GM10248 (cell line): ENCODE measurements at places on chromosomes 2 and 18.

DNA sequence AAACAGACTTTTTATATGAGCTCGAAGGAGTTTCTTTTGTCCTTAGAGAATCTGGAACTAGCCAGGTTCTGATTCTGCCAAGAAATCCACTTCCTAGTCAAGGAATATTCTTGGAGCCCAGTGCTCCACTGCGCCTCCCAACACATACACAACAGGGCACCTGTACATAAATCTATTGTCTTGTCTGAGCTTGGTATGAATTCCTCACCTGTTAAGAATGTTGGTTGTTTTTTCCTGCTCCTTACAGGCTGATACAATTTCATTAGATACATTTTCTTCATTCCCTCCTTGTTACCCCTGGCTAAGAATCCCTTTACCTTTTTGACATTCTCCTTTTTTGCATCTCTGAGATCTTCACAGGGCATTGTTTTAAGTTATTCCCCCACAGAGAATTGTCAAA is 56.0 kb upstream of the FZD7 start:
- no peak for DNase-seq

GRCh38 chr2:199460101-199460671 is 2.4 kb upstream of the SATB2 start:
- no peak for DNase-seq

GRCh38 chr18:9694174-9694573 is 13.9 kb upstream of the RAB31 start:
- DNase-seq: no peak

- DNase-seq: no peak
Observed at GRCh38 chr2:64609942-64610281, 43.8 kb downstream of the SERTAD2 start.

DNA sequence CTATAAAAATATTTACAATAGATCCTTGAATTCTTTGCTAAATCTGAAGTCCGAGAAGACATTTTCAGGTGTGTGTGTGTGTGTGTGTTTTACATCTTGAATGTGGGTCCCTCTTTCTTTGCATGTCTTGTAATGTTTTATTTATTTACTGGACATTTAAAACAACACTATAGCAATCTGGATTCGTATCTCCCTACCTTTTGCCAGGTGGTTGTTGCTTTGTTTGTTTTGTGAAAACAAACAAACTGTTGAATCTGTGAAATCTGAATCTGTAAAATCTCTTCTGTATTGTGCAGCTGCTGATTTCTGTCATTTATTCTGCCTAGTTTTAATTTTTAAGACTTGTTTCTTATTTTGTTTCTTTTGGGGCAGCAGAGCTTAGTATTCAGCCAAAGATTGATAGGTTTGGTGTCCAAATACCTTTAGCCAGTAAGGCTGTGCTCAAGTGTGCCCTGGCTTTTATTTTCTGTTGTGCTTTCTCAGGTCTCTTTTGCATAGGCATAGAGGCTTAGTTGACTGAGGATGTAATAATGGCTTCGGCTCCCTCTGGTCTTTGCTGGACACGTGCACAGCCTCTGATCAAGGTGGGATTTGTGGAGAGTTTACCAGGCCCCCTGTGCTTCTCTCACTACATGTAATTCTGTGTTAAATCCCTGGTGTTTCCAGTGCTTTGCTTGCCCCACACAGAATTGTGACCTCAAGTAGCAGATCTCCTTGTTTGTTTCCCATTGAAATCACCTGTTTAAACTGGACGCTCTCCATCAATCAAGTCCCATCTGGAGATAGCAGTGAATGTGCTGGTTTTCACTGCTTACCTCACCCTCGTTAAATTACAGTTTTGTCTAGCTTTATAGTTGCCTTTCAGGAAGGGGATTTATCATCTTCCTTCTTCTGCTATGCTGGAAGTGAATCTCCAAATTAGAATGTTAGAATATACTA is 71.1 kb downstream of the BIRC6 start:
- DNase-seq: no peak

GRCh38 chr2:232026910-232027309 is 65.4 kb downstream of the DIS3L2 start:
- DNase-seq: peak; percentile 48

- DNase-seq: no peak
Observed at GRCh38 chr18:26448714-26449159, 99.6 kb downstream of the KCTD1 start.

GRCh38 chr2:170806548-170806947 is 10.1 kb upstream of the GAD1 start:
- no peak for DNase-seq

DNA sequence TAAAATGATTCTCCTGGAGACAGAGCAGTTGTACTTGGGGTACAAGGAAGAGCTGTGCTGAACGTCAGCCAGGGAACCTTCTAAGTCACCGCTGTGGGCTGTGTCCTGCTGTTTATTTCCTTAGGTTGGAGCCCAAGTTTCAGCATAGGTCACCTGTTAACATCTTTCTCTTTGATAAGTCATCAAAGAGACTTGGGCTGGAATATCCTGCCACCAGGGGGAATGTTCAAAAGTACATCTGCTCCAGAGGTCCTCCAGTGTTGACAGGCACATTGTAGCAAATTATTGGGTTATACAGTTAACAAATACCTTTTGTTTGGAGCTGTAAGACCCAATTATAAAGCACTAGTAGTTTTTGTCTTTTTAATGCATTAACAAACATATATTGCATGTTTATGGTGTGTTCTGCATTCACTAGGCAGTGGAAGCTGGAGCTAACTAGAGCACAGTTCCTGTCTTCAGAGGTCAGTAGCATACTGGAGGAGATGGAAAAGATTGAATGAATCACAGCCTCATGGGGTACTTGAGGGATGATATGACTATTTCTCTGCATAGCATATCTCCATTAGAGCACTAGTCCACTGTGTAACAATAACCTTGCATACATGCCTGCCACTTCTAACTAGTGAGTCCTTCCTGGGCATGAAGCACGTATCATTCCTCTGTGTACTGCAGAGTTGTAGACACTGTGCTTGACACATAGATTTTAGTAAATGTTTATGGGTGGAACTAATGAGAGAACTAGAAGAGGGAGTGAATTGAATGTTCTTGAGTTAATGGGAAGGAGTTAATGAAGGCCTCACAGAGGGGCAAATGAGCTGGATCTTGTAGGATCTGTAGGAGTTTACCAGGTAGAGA is 182.1 kb downstream of the AGAP1 start:
- DNase-seq: no peak

DNA sequence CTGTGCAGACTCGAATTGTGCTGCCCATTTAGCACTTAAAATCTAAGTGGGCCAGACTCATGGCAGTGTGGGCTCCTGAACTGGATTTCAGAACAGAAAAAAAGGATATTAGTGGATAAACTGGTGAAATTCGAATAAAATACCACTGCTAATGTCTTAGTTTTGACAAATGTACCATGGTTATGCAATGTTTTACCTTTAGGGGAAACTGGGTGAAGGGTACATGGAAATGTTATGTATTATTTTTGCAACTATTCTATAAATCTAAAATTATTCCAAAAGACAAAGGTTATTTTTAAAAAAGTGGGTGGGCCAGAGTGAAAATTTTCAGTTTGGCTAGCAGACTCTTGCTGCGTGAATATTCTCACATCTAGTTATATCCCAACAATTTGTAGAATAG is 260.6 kb upstream of the CCDC68 start:
- DNase-seq: no peak

DNA sequence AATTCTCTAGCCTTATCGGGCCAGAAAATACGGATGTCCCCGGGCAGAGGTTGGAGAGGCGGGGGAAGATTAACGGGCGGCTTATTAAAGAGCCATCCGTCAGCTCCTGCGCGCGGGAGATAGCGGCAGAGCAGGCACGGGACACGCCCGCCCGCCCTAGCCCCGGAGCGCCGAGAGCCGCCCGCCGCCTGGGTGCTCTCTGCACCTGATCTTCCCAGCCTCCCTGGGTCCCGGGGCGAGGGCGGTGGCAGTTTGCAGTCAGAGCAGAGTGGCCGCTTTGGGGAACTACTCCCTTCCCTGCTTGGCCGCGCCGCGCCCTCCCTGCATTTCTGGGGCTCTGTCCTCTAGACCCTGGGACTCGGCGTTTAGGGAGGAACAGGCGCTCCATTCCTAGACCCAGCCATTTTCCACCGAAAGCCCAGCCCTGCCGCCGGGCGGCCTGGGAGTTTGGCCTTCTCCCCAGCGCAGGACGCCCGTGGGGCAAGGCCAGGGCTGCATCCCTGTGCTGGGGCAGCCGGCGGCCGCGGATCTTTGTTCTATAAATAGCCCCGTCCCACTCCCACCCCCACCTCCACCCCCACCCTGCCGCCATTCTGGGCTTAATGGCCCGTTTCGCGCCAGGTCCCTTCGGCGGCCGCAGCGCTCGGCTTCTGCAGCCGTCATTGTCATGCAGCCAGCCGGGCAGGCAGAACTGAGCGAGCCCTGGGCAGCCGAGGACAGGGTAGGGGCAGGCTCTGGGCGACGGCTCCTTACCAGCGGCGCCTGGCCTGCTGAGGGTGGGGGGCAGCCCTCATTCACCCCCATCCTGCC is 6.6 kb downstream of the GAD1 start:
- no peak for DNase-seq

DNA sequence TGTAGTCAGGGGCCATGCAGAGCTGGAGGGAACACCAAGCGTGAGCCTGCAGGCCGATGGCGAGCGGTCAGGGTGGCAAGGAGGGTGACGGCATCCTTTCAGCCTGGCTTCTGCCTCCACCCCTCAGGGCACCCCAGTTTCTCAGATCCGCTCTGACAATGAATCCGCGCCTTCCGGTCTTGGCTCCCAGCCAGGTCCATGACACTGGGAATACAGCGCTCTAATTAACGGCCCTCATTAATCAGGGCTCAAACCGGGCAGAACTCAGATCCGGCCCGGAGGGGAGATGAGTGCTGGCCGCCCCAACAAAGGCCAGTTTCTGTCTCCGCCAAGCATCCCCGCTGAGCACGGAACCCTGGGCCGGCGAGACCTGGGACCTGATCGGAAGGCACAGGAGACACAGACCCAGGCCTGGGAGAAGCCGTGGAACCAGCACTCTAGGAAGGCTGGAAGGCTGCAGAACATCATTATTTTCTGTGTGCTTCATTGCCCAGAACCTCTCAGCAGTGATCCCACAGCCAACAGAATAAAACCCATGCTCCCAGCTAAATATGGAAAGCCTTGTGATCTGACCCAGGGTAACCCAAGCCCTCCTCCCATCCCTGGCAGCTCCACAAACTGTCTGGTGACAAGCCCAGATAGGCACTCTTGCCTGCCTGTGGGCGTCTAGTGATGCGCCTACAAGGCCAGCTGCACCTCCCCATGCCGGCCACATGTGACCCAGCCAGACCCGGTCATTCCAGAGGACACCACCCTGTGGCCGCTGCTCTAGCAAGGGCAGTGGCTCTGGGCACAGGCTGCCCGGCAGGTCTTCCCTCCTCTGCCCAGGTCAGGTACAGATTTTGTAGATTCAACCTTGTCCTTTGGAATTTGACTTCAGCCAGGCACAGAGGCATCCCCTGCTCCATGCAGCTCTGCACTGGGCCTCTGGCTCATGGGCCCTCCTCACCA is 438.7 kb upstream of the MYT1L start:
- no peak for DNase-seq

DNA sequence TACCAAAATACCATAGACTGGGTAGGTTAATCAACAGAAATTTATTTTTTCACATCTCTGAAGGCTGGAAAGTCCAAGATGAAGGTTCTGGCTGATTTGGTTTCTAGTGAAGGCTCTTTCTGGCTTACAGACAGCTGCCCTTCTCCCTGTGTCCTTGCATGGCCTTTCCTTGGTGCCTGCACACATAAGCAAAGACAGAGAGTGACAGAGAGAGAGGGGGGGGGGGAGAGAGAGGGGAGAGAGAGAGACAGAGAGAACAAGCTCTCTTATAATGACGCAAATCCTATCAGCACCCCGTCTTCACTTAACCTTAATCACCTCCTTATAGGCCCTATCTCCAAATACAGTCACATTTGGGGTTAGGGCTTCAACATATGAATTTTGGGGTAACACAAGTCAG is 53.9 kb downstream of the INO80C start:
- DNase-seq: no peak

- no peak for DNase-seq
Observed at GRCh38 chr2:75311521-75311920, 112.2 kb upstream of the TACR1 start.

GRCh38 chr18:54973046-54973445 is 13.8 kb upstream of the CCDC68 start:
- no peak for DNase-seq

- DNase-seq: no peak
Observed at GRCh38 chr2:239316562-239317465, 84.0 kb downstream of the HDAC4 start.

- no peak for DNase-seq
Observed at GRCh38 chr18:34710934-34711333, 836 bp downstream of the DTNA start.

- DNase-seq: no peak
Observed at GRCh38 chr2:222598611-222599010, 57.3 kb downstream of the FARSB start.

DNA sequence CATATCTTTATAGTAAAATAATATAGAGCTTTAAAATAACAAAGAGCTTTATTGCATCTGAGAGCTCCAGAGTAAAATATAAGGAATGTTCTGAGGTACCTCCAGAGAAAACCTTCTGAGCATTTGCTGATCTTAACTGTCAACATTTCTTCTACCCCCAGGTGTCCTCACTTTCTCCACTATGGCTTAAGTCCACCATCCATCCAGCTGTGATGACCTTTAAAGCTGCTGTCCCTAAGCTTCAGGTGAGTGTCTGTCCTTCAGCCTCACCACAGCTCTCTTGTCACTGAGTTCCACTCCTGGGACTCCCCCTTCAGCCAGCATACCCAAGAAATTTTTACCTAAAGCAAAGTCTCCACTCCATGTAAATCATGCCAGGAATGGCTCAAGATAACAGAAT is 137.9 kb downstream of the MYO5B start:
- no peak for DNase-seq

DNA sequence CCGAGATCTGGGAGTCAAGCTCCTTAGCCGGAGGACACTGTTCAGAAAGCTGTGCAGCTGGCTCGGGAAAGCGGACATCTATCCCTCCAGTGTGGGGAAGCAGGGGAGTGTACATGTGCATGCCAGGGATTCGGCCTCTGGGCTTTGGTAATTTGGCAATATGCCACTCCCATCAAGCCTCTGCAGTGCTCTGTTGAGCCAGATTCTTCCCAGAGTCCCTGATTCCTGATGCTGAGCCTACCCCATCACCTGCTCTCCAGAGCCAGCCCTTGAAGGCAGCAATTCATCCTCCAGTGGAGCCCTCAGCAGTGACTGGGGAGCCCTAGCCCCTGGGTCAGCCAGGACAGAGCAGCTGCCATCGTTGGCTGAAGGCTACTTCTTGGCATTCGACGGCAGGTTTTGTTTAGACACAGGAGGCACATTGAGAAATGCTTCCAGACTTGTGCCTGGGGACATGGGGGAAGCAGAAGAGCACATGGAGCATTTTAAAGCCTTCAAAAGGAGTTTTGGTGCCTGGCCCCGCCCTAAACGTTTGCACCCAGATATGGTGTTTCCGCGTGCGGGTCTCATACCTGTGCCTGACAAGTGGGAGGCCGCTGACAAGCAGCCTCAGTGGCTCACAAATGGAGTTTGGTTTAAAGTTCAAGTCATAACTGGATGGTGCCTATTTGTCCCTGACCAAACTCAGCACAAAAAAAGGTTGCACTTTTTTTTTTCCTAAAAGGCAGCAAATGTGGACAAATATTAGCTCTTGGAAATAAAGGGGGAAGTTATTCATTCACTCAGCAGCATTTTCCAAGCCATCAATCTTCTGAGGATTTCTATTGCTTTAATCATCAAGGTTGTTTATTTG is 272.8 kb downstream of the CYRIA start:
- no peak for DNase-seq

- peak; percentile 76 for DNase-seq
Observed at GRCh38 chr2:151862700-151863099, 34.5 kb upstream of the ARL5A start.

- no peak for DNase-seq
Observed at GRCh38 chr2:141889788-141890187, 241.0 kb downstream of the LRP1B start.
